ENCODE measurements at places on chromosomes 1 and 21.
A peak's percentile ranks its signal among the peaks of the same experiment; 100 is the strongest.

GRCh38 chr1:29325675-29326074, 89.4 kb downstream of the PTPRU start:
- DNase-seq, result no peak

- no peak for DNase-seq
These were observed 58.1 kb downstream of the PTP4A2 start for GRCh38 chr1:31879981-31880608.

DNA sequence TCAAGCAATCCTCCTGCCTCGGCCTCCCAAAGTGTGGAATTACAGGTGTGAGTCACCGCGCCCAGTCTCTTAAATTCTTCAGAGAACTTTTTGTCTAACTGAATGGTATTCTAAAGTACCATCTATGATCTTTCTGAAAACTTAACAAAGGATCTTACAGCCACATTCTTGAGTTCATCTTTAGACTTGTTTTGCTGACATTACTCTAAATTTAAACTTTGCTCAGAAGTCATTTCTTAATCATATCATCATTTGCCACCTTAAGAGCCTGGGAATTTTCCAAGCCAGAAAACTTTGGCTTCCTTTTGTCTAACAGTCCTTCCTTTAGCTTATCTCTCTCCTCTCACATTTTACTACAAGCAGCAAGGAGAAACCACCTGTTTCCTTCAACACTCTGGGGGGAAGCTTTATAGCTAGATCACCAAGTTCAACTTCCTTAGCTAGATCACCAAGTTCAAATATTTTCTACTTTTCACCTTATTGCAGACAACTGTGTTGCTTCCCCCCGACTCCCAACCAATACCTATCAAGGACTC, 5.4 kb upstream of the ZBTB8A start:
- no peak for DNase-seq

- DNase-seq, result no peak
These were observed 7.2 kb downstream of the CD34 start for GRCh38 chr1:207903767-207904166.

GRCh38 chr21:30245061-30245460, 29.2 kb upstream of the CLDN8 start:
- no peak for DNase-seq

- DNase-seq, result no peak
These were observed 457.8 kb downstream of the PTPRC start for GRCh38 chr1:199096591-199096990.

- no peak for DNase-seq
These were observed 42.1 kb upstream of the ZNF496 start for GRCh38 chr1:247373721-247374141.

GRCh38 chr1:193819376-193819775, 633.0 kb upstream of the B3GALT2 start:
- DNase-seq, result no peak

DNA sequence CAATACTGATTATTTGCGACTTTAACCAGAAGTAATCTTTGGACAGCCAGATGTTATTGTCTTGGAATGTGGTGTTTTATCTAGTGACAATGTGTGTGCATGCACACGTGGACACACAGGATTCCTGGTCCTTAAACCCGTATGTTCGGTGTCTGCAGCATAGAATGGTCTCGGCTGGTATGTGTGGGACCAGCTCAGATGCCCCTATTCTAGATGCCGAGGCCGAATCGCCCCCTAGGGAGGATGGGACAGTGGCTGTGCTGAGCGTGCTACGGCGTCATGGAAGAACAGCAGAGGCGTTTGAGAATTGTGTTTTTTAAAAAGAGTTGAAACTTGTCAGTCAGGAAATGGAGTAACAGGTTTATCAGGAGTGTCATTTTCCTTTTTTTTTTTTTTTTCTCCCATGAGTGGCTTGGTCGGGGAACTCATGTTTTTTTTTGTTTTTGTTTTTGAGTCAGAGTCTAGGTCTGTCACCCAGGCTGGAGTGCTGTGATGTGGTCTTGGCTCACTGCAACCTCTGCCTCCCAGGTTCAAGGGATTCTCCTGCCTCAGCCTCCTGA, 30.1 kb downstream of the SKI start:
- DNase-seq, result no peak

- no peak for DNase-seq
These were observed 10.4 kb downstream of the COL18A1 start for GRCh38 chr21:45415188-45415942.

- DNase-seq, result no peak
These were observed 187.6 kb upstream of the VAMP3 start for GRCh38 chr1:7583291-7584096.

- DNase-seq, result no peak
These were observed 22.3 kb upstream of the PTGFR start for GRCh38 chr1:78468521-78468920.

GRCh38 chr1:14369526-14370213, 228.8 kb upstream of the KAZN start:
- no peak for DNase-seq

GRCh38 chr1:40384413-40384762, 10.9 kb downstream of the SMAP2 start:
- no peak for DNase-seq

DNA sequence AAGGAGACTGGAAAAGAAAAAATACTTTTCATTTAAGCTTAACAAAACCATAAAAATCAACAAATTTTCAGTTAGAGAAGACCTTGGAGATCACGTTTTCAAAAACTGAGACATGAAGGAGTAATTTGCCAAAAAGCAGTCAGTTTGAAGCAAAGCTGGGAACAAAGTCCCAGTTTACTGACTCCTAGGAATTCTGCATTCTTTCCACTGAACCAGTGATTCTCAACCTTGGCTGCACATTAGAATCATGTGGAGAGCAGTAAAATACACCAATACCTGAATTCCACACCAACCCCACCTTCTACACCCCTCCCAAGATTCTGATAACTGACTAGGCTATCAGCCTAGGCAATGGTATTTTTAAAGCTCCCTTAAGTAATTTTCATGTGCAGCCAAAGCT, 73.5 kb downstream of the PRPF38A start:
- DNase-seq, result no peak

DNA sequence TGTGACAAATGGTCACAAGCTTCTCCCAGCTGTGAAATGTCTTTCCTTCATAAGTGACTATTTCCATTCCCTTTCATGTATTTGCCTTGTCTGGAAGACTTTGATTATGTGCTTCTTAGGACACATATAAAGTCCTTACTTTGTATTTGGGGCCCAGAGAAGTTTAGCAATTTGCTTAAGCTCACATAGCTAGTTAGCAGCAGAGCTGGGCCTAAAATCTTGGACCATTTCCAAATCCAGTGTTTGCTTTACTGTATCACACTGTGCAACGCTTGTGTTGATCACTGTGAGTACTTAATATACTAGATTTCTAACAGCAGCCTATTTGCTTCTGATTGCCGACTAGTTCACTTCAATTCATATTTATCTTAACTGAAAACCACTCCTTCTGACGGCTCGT, 2.2 kb upstream of the KCNA3 start:
- DNase-seq, result no peak

GRCh38 chr1:161083748-161084596, 5.4 kb downstream of the NECTIN4 start:
- DNase-seq, result no peak

GRCh38 chr1:90274376-90274775, 279.5 kb downstream of the ZNF326 start:
- no peak for DNase-seq

- no peak for DNase-seq
These were observed 23.4 kb downstream of the CTBS start for GRCh38 chr1:84550826-84551225.

GRCh38 chr1:9376886-9377333, 84.2 kb downstream of the SPSB1 start:
- DNase-seq, result no peak

DNA sequence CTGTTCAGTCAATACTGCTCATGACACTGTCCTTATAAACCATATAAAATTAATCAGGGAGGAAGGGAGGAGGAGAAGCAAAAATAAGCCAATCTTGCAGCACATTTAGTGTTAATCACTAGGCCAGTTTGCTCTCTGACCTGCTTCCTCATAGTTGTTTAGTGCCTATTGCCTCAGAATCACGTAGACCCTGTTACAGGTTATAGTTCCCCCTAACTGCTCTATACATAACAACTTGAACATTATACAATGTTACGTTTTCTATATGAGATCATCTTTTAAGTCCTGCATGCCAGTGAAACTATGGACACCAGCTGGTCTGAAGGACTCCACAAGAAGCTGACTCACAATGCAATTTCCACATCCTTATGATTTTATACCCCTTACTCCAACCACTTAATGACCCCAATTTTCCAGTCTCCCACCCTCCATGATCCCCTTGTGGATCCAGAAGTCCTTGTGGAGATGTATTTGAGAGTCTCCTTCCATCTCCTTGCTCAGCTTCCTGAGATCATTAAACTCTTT, 34.9 kb upstream of the TACSTD2 start:
- DNase-seq, result no peak

GRCh38 chr1:241542199-241542907, 10.2 kb downstream of the KMO start:
- DNase-seq, result no peak

DNA sequence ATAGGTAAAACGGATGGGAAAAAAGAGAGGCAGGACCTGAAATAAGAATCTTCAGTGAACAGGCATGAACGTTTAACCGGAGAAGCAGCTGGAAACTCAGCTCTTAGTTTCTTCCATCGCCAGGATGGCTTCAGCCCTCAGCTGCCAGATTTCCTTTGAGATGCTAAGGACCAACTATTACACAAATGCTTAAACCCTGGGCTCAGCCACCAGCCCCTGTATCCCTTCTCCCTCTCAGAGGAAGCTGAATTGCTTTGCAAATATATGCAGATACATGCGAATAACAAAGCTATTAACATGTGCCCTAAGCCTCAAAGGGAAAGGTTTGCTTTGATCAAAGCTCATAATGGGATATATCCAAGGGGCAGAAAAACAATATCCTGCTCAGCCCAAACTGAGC, 515.1 kb downstream of the OMA1 start:
- DNase-seq, result no peak

DNA sequence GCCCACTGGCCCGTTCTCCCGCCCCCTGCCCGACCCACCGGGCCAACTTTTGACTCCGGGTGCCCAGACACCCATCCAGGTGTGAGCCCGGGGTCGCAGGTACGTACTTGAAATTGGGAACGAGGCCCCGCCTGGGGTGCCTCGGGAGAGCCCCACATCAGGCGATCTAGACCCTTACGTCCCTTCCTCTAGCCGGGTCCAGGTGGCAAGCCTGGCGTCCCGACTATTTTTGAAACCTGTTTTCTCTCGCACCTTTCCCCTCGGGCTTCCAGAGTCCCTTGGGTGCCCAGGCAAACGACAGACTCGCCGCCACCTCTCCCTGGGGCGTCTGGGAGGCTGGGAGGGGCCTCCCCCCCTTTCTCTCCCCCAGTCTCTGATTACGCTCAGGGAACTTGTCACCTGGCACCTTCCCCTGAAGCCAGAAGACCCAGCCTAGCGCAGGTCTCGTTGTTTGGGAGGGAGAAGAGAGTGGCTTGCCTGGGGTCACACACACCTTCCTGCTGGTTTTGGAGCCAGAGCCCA, 898 bp downstream of the LDLRAP1 start:
- no peak for DNase-seq

DNA sequence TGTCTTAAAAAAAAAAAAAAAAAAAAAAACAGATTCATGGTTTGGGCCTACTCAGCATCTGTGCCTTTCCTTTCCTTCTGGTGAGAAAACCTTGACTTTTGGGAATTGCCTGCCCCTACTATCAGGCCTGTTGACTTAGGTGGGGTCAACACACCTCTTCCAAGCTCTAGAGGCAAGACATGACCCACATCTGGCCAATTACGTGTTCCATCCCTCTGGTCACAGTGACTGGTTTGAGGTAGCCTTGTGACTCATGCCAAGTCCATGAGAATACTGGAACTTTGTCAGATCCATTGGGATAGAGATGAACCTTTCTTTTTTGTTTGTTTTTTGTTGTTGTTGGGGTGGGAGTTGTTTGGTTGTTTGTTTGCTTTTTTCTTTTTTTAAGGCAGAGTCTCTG, 37.3 kb upstream of the KHDRBS1 start:
- peak; percentile 55 for DNase-seq

GRCh38 chr21:27300770-27301169, 333.9 kb upstream of the ADAMTS5 start:
- no peak for DNase-seq

DNA sequence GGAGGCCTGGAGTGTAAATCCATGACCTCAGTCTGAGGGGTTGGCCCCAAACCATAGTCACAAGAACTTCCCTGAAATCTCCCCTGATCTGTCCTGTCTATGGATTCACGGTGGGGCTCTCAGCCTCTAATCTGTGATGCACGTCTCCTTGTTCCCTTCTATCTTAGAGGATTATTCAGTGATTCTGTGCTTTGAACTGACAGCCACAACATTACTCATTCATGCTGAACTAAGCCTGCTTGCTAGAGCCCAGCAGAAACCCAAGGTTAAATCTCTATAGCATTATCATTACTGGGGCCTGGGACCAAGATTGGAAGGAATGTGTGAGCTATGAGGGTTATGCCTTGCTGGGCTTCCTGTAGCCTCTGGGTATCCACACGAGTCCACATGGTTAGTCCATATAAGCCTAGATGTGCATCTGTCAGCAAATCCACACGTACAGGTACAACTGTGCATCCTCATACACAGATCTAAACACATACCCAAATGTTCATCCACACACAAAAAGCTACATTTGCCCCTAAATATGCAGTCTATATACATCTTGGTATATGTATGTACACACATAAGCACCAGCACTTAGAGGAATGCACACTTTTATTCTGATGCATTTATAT, 22.4 kb upstream of the MAGOH start:
- DNase-seq, result no peak

DNA sequence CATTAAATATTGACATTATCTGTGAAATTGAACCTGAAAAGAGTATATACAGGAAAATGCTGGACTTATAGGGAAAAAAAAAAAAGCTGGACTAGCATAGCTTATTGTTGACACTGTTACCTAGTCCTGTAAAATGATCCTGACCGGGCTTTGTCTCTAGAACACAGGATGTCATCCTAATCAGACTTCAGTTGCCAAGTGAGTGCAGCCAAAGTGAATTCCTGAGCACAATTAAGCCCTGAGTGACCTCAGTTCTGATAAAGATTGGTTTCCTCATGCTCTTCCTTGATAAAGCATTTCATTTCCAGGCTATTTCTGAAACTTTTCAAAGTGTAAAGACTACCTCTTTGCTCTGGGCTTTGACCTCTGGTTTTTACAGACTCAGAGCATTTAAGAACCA, 19.8 kb downstream of the SELP start:
- DNase-seq, result no peak

DNA sequence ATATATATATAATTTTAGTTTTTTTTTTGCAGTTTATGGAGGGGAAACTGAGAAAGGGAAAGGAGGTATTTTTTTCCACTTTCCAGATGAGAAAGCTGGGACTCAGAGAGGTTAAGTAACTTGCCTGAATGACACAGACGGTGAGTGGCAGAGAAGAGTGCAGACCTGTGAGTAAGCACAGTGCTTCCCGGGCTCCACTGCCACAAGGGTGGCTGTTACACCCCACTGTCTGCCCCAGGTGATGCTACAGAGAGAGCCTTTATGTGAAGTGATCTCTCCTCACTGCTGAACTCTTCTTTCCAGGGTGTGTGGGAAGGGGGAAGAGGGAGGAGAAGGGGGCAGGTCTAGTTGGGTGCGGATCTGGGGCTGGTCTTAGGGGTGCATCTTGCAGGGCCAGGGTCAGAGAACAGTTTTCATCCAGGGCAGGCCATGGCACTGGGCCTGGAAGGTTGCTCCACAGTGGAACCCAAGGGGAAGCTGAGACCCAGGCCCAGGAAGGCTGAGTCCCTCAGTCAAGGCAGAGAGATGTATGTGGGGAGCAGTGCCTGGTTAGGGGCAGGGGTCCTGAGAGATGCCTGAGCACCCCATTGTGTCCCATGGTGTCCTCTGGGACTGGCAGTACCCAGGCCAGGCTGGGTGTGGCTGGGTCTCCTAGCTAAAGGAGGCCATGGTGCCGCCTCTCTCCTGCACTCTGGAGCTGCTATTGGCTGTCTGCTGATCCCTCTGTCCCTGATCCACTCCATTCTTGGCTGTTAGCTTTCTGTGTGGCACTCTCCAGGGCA, 357.5 kb downstream of the PTPRU start:
- no peak for DNase-seq

Data from GM04503 (cell line).